A549 treated with dexamethasone at 1 μM for 4 hours (cell line): ENCODE measurements at places on chromosomes 1 and 21. TPM values are rescaled to one million over a fixed set of nuclear protein-coding genes. Genes with fewer than 3 reads are reported as not detected.

Gene TTC24
- not detected in 5 replicates for total RNA-seq

Gene KIF21B
- 1.2 to 2.4 TPM (median 2.1 TPM) in 5 replicates for total RNA-seq

Gene OR2G2
- not detected in 5 replicates for total RNA-seq

Gene S100A7
- not detected in 5 replicates for total RNA-seq

Gene EPHB2
- total RNA-seq: 26.7 to 43.4 TPM (median 38.6 TPM) in 5 replicates

Gene OR2M3
- not detected in 5 replicates for total RNA-seq

Gene FCMR
- total RNA-seq: 5.0 to 6.0 TPM (median 5.3 TPM) in 5 replicates

Gene LCE3D
- 2.1 to 4.5 TPM (median 3.6 TPM) in 5 replicates for total RNA-seq

Gene HEYL
- 2.8 to 4.0 TPM (median 3.6 TPM) in 5 replicates for total RNA-seq

Gene CLDN17
- not detected in 5 replicates for total RNA-seq

Gene CSDE1
- total RNA-seq: 133 to 159 TPM (median 146 TPM) in 5 replicates

Gene LINGO4
- total RNA-seq: not detected in 5 replicates

Gene TRNAU1AP
- total RNA-seq: 21.1 to 25.4 TPM (median 22.8 TPM) in 5 replicates

Gene LHX8
- 0.71 to 1.1 TPM (median 0.86 TPM) in 5 replicates for total RNA-seq

Gene PCSK9
- total RNA-seq: 1.8 to 3.2 TPM (median 2.5 TPM) in 5 replicates

Gene KRTAP6-1
- not detected in 5 replicates for total RNA-seq

Gene LRRIQ3
- total RNA-seq: 0.47 to 0.78 TPM (median 0.58 TPM) in 5 replicates

Gene PDIK1L
- 1.9 to 2.4 TPM (median 2.0 TPM) in 5 replicates for total RNA-seq

Gene CHIA
- total RNA-seq: not detected in 5 replicates

Gene LCE1D
- not detected in 5 replicates for total RNA-seq

Gene KIAA0040
- total RNA-seq: 0.76 to 1.4 TPM (median 1.1 TPM) in 5 replicates

Gene KLHDC8A
- 0.52 to 1.0 TPM (median 0.76 TPM) in 5 replicates for total RNA-seq

Gene AKR7A3
- total RNA-seq: 0.07 to 0.16 TPM (median 0.13 TPM) in 5 replicates

Gene GRIK1
- total RNA-seq: not detected in 5 replicates

Gene HAO2
- not detected in 5 replicates for total RNA-seq

Gene DNAJC28
- total RNA-seq: 0.26 to 0.40 TPM (median 0.31 TPM) in 5 replicates

Gene FMOD
- 0.02 to 0.04 TPM (median 0.03 TPM) in 3 of 5 replicates, not detected in the others for total RNA-seq

Gene PINK1
- 25.5 to 33.7 TPM (median 29.5 TPM) in 5 replicates for total RNA-seq

Gene NBPF6
- total RNA-seq: not detected in 5 replicates

Gene RAVER2
- total RNA-seq: 3.6 to 4.9 TPM (median 4.5 TPM) in 5 replicates

Gene MTF1
- total RNA-seq: 4.2 to 6.5 TPM (median 5.8 TPM) in 5 replicates

Gene TMEM54
- 24.5 to 40.0 TPM (median 39.4 TPM) in 5 replicates for total RNA-seq

Gene NRIP1
- total RNA-seq: 7.8 to 15.2 TPM (median 14.4 TPM) in 5 replicates

Gene CD52
- 0.38 TPM in 1 of 5 replicates, not detected in the others for total RNA-seq

Gene NTMT2
- not detected in 5 replicates for total RNA-seq

Gene TNFRSF14
- total RNA-seq: 0.11 to 0.37 TPM (median 0.22 TPM) in 4 of 5 replicates, not detected in the other

Gene CHODL
- 0.03 TPM in 1 of 5 replicates, not detected in the others for total RNA-seq

Gene ANGEL2
- total RNA-seq: 15.2 to 21.9 TPM (median 18.4 TPM) in 5 replicates

Gene TCHH
- 0.25 to 0.33 TPM (median 0.26 TPM) in 5 replicates for total RNA-seq

Gene ZNF593OS
- 0.10 to 0.70 TPM in 2 of 5 replicates, not detected in the others for total RNA-seq

Gene LRIF1
- total RNA-seq: 16.9 to 19.2 TPM (median 18.3 TPM) in 5 replicates

Gene CD2
- total RNA-seq: not detected in 5 replicates
